ENCODE measurements at places on chromosomes 4 and X. TPM values are rescaled to one million over a fixed set of nuclear protein-coding genes. Genes with fewer than 3 reads are reported as not detected.

Gene VSIG4
- polyA plus RNA-seq, result not detected

Gene RPL10
- 4,650 TPM for polyA plus RNA-seq

Gene TACR3
- not detected for polyA plus RNA-seq

Gene DMRTC1B
- polyA plus RNA-seq, result not detected

Gene OTC
- polyA plus RNA-seq, result not detected

Gene GC
- polyA plus RNA-seq, result not detected

Gene TGIF2LX
- polyA plus RNA-seq, result not detected

Gene SLC10A6
- polyA plus RNA-seq, result 1.9 TPM

Gene OPRPN
- not detected for polyA plus RNA-seq

Gene MMRN1
- not detected for polyA plus RNA-seq

Gene ATP2B3
- polyA plus RNA-seq, result not detected

Gene LRCH2
- polyA plus RNA-seq, result not detected

Gene MPP1
- 7.5 TPM for polyA plus RNA-seq

Gene PDS5A
- 18.3 TPM for polyA plus RNA-seq

Gene OCIAD2
- 453 TPM for polyA plus RNA-seq

Gene SUPT20HL1
- not detected for polyA plus RNA-seq

Gene CFAP47
- polyA plus RNA-seq, result not detected

Gene CSAG3
- polyA plus RNA-seq, result not detected

Gene KCTD8
- polyA plus RNA-seq, result not detected

Gene LRPAP1
- 168 TPM for polyA plus RNA-seq

Gene STARD8
- 0.10 TPM for polyA plus RNA-seq

Gene COL25A1
- polyA plus RNA-seq, result not detected

Gene MID1
- polyA plus RNA-seq, result 2.1 TPM

Gene NDP
- not detected for polyA plus RNA-seq

Gene ASB5
- not detected for polyA plus RNA-seq

Gene CLOCK
- 4.6 TPM for polyA plus RNA-seq

Gene FAM13A
- polyA plus RNA-seq, result 2.2 TPM

Gene FAM9B
- polyA plus RNA-seq, result not detected

Gene SEC24B
- 6.0 TPM for polyA plus RNA-seq

Gene PDGFC
- polyA plus RNA-seq, result 14.2 TPM

Gene PWWP3B
- polyA plus RNA-seq, result 0.04 TPM

Gene HPSE
- 7.7 TPM for polyA plus RNA-seq
